ENCODE measurements at places on chromosomes 13 and 19. TPM values are rescaled to one million over a fixed set of nuclear protein-coding genes. Genes with fewer than 3 reads are reported as not detected.

- no peak overlapping the region for H3K27ac ChIP-seq
- no peak for DNase-seq
- no peak overlapping the region for H3K4me3 ChIP-seq
- no peaks in the 10 kb centered on the region for H3K4me1 ChIP-seq
- no peaks in the 10 kb centered on the region for H3K36me3 ChIP-seq
These were observed 31.2 kb upstream of the ZNF536 start for GRCh38 chr19:30340771-30341561.

GRCh38 chr19:29882719-29883105 is 59.3 kb upstream of the URI1 start:
- DNase-seq, result no peak
- no peak overlapping the region for H3K27ac ChIP-seq
- no peaks in the 10 kb centered on the region for H3K4me1 ChIP-seq
- no peaks in the 10 kb centered on the region for H3K36me3 ChIP-seq
- H3K4me3 ChIP-seq, result no peak overlapping the region
- H3K27me3 ChIP-seq, result no peaks in the 10 kb centered on the region

GRCh38 chr19:48319647-48320541 is 5.5 kb upstream of the EMP3 start:
- H3K27me3 ChIP-seq, result no peaks in the 10 kb centered on the region
- H3K4me3 ChIP-seq, result no peak overlapping the region
- peaks cover 15% of the 10 kb centered on the region for H3K4me1 ChIP-seq
- no peaks in the 10 kb centered on the region for H3K36me3 ChIP-seq
- DNase-seq, result peak; percentile 52

DNA sequence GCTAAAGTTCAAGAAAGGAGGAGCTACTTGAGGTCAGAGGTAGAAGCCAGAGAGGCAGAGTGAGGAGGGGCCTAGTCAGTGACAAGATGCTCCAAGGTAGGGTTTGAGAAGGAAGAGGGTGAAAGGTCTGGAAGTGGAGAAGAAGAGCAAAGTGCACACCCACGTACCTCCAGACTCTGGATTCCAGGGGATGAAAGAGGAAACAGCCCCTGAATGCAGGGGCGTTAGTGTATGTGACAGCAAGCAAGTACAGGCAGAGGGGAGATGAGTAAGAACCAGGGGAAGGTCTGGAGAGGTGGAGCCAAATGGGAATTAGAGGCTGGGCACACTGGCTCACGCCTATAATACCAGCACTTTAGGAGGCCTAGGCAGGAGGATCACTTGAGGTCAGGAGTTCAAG is 8.7 kb downstream of the RPS28 start:
- peaks cover 14% of the 10 kb centered on the region for H3K4me1 ChIP-seq

The NXNL1 gene
- total RNA-seq, result not detected

The KASH5 gene
- not detected for total RNA-seq

The RASAL3 gene
- total RNA-seq, result 4.1 TPM

All from thoracic aorta (tissue), 2 donors.